Stimulated activated CD8-positive, alpha-beta memory T cell treated with anti-CD3 and anti-CD28 coated beads, Interleukin-7, amount 100 ng/mL, for 1 hour (primary cell): ENCODE measurements at places on chromosomes 1 and 21.

- no peak for DNase-seq
Measured at GRCh38 chr1:163307479-163308171, 14.1 kb upstream of the NUF2 start.

GRCh38 chr1:221718381-221719277 lies 23.3 kb downstream of the DUSP10 start:
- no peak for DNase-seq

- no peak for DNase-seq
Measured at GRCh38 chr1:172206256-172206655, 214.2 kb upstream of the C1orf105 start.

GRCh38 chr1:44784094-44785028 lies 3.6 kb downstream of the BEST4 start:
- no peak for DNase-seq

DNA sequence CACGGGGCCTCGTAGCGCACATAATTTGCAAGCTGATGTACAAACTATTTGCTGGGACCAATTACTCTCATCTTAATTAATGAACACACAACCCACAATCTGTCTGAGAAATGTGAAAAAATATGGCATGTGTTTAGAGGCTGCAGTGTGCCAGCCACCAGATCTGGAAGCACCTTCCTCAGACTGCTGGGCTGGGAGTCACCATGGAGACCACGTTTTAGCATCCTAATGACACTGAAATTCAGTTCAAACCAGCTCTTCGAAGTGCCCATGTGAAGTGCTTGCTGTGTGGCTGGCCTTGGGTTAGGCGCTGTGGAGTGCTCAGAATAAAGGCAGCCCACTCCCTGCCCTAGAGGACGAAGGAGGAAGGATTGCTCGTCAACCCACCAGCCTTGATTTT lies 482.4 kb downstream of the OMA1 start:
- no peak for DNase-seq

DNA sequence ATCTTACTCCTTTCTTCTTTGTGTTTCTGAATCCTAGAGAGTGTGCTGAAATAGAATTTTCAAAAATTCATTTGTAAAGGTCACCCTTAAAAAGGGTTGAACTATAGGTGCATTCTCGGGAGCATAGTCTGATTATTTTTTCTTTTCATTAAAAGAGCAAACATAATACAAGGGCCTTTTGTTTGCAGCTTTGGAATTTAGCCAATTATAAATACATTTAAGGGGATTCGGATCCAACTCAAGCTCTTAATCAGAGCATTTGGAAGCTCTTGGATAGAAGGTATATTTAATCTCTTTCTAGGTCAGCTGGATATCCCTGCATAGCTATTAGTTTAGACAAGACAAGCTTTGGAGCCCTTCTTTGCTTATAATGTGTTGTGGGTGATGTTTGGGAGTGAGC lies 321.7 kb downstream of the HHAT start:
- DNase-seq = no peak
